ENCODE measurements at places on chromosomes 13 and 19. TPM values are rescaled to one million over a fixed set of nuclear protein-coding genes. Genes with fewer than 3 reads are reported as not detected.

Gene JSRP1
- total RNA-seq = 0.27 TPM

Gene CLEC17A
- total RNA-seq = not detected

Gene ZNF730
- total RNA-seq = 0.24 TPM

Gene CGB8
- total RNA-seq = not detected

Gene PTGIR
- 5.5 TPM for total RNA-seq

Gene PPP1R13L
- 143 TPM for total RNA-seq

Gene IGFL2
- not detected for total RNA-seq

Gene CLDN10
- not detected for total RNA-seq

Gene ZNF552
- total RNA-seq = 3.3 TPM

Gene POU2F2
- 1.1 TPM for total RNA-seq

Gene PSPC1
- 27.1 TPM for total RNA-seq

DNA sequence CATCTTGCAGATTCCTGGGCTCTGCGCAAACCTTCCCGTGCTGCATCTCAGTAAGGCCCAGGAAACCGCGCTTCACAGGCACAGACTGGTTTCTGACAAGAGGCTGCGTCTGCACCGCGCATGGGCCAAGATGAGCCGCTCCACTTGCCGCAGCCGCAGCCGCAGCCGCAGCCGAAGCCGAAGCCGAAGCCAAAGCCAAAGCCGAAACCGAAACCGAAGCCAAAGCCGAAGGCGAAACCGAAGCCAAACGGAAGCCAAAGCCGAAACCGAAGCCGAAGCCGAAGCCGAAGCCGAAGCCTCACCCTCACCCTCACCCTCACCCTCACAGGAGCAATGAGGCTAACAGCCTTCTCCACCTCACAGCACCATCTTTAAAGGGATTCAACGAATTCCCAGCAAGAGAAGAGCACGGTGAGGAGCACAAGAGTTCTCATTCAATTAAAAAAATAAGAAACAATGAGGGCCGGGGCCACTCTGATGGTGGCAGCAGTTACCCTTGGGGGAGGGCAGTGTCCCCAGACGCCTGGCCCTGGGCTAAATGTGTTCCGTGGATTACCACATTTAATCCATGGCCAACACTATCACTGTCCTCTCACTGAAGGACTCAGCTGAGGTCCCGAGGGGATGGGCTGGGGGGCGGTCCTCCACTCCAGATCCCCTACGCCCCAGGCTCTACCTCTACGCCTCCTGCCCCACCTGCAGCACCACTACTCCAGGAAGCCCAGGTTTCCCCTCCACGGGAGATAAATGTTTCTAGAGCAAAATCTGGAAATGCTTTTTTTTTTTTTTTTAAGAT lies 29.1 kb downstream of the ZNF787 start:
- no peak for DNase-seq

- DNase-seq = peak; percentile 71
Observed at GRCh38 chr19:35352448-35353304, 5.0 kb downstream of the FFAR1 start.

GRCh38 chr13:45370922-45371406 lies 30.0 kb upstream of the TPT1 start:
- DNase-seq = peak; percentile 83

GRCh38 chr19:35342430-35342829 lies 5.3 kb upstream of the FFAR1 start:
- no peak for DNase-seq

DNA sequence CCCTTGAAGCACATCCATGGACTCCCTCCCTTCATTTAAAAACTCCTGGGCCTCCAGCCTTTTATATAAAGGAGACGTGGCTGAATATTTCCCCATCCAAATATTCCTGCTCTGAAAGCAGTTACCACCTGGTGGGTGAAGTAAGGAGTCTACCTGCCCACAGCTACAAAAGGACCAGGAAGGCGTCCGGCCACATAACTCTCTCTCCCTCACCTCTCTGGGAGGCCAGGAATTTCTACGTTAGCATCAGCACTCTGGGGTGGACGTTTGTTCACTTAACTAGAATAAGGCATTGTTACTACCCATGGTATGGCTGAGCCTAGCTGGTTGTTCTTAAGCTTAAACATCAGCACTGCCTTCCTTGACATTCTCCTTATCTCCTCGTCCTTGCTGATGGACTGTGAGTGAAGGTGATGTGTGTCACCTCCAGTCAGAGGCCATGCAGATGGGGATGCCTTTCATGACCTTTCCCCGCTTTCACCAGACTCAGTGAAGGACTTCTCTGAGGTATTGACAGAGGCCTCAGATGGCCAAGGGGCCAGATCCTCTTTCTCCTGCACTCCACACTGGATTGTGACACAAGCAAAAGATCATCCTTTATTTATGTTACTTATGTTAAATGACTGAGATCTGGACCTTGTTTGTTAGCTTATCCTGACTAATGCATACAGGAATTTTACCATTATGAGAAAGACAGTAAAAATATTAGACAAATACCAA lies 22.2 kb upstream of the KPNA3 start:
- DNase-seq = no peak

GRCh38 chr13:23715092-23715761 lies 145.0 kb downstream of the TNFRSF19 start:
- DNase-seq = no peak

- no peak for DNase-seq
Observed at GRCh38 chr13:49225223-49226042, 5.3 kb downstream of the MLNR start.

DNA sequence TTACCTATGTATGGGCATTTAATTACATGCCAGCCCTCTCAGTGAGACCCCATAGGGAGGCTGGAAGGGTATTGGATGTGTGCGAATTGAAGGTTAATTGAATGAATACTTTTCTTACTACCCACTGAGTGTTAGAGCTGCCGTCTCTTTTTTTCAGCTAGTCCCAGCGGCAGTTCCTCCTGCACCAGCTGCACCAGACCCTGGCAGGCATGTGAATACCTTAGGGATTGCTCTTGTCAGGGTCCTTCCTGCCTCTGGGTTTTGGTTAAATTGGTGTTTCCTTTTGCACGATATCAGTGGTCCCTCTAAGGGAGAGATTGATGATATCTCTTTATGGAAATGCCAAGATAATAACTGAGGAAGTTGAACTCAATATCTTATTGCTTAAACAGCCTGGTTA lies 9.8 kb upstream of the CXCL17 start:
- DNase-seq = no peak

GRCh38 chr13:30906411-30907051 lies 460 bp downstream of the MEDAG start:
- DNase-seq = peak; percentile 32

GRCh38 chr19:1266916-1267476 lies 2.1 kb upstream of the CIRBP start:
- DNase-seq = peak; percentile 77

Measured in left cardiac atrium (tissue), 4 donors.